ENCODE measurements at places on chromosomes 12 and 14. TPM values are rescaled to one million over a fixed set of nuclear protein-coding genes. Genes with fewer than 3 reads are reported as not detected.

GRCh38 chr12:89117448-89118034 lies 234.8 kb downstream of the DUSP6 start:
- H3K36me3 ChIP-seq, result no peaks in the 10 kb centered on the region
- H3K4me1 ChIP-seq, result peaks cover 10% of the 10 kb centered on the region
- H3K27ac ChIP-seq, result no peak overlapping the region
- H3K4me3 ChIP-seq, result no peak overlapping the region

CCDC38 gene
- not detected for total RNA-seq

- H3K27me3 ChIP-seq, result no peaks in the 10 kb centered on the region
- DNase-seq, result no peak
- no peak overlapping the region for H3K4me3 ChIP-seq
- peaks cover 62% of the 10 kb centered on the region for H3K36me3 ChIP-seq
These were observed 30.7 kb downstream of the LRIG3 start for GRCh38 chr12:58889557-58889956.

DNA sequence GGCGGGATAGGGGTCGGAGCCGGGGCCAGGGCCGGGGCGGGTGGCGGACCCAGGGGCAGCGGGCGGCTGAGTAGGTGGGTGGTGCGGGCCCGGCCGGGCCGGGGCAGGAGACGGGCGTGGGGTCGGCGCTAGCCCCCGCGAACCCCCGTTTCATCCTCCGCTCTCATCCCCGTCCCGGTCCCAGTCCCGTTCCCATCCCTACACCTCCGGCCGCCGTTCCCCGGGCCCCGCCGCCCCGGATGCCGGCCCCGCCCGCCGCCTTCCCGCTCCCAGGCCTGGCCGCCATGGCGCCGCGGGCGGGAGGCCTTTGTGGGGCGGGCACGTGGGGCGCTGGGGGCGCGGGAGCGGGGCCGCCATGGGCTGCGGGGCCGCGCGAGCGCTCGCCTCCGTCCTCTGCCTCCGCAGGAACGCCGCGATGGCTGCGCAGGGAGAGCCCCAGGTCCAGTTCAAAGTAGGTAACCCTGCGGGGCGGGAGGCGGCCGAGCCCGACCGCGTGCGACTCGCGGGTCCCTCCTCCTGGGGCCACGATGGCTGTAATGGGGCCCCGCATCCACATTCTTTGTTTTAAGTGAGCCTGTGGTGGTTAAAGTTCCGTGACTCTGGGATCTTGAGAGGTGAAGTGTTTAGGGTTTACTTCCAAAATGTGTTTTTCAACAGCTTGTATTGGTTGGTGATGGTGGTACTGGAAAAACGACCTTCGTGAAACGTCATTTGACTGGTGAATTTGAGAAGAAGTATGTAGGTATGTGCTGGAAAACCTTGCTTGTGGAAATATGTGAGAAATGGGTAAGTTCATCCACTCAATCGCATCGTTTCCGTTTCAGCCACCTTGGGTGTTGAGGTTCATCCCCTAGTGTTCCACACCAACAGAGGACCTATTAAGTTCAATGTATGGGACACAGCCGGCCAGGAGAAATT lies 572 bp downstream of the RAN start:
- H3K27ac ChIP-seq, result peak overlapping the region; percentile 88
- peak; percentile 39 for DNase-seq
- H3K4me1 ChIP-seq, result peaks cover 32% of the 10 kb centered on the region
- H3K27me3 ChIP-seq, result no peaks in the 10 kb centered on the region
- H3K36me3 ChIP-seq, result peaks cover 46% of the 10 kb centered on the region

- no peak for DNase-seq
- no peak overlapping the region for H3K27ac ChIP-seq
- H3K27me3 ChIP-seq, result no peaks in the 10 kb centered on the region
These were observed 68.7 kb downstream of the RFX4 start for GRCh38 chr12:106651552-106651951.

- H3K4me1 ChIP-seq, result peaks cover 9% of the 10 kb centered on the region
- no peaks in the 10 kb centered on the region for H3K27me3 ChIP-seq
- DNase-seq, result peak; percentile 62
- H3K27ac ChIP-seq, result peak overlapping the region; percentile 95
- H3K36me3 ChIP-seq, result no peaks in the 10 kb centered on the region
These were observed 903 bp downstream of the BRF1 start for GRCh38 chr14:105299654-105300541.

DNA sequence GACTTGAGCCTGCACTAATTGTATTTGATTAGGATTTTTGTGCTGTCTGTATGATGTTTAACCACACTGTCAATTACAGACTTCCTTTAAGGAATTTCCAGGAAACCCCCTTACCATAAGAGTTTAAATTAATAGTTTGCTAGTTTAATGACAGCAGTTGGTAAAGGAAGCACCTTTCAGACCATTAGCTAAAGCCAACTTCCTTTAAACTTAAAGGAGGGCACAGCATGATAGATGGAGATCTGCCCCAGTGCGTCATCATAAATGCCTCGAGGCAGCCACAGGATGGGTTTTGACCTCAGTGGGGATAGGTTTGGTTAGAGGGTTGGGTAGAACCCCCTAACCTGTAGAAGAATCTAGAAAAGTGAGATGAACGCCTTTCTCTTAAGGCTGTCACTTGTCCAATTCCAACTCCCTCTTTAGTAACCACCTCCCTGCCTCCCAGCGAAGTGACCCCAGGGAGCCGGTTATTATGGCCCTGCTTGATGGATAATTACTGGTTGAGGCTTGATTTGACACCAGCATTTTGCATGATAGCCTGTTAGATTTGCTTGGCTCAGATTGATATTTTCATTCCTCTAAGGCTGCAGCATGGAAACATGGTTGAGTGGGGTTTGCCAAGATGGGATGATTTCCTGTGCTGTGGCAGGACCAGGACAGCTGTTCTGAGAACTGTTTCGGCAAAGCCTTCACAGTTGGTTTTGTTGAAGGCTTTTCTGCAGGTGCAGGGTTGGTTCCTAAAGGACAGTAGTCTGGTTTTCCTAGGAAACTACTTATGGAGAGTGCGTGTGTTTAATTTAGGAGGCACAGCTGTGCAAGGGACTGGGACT lies 62.7 kb downstream of the CHST11 start:
- no peak overlapping the region for H3K27ac ChIP-seq
- H3K4me1 ChIP-seq, result peaks cover 8% of the 10 kb centered on the region
- no peaks in the 10 kb centered on the region for H3K27me3 ChIP-seq
- H3K4me3 ChIP-seq, result no peak overlapping the region
- no peak for DNase-seq
- H3K36me3 ChIP-seq, result no peaks in the 10 kb centered on the region

- no peak overlapping the region for H3K27ac ChIP-seq
- no peak overlapping the region for H3K4me3 ChIP-seq
- no peak for DNase-seq
- no peaks in the 10 kb centered on the region for H3K36me3 ChIP-seq
- peaks cover 88% of the 10 kb centered on the region for H3K4me1 ChIP-seq
These were observed 156.6 kb downstream of the TSPAN9 start for GRCh38 chr12:3233797-3234196.

CLEC7A gene
- 3.2 TPM for total RNA-seq

KLRB1 gene
- 1.9 TPM for total RNA-seq

DNA sequence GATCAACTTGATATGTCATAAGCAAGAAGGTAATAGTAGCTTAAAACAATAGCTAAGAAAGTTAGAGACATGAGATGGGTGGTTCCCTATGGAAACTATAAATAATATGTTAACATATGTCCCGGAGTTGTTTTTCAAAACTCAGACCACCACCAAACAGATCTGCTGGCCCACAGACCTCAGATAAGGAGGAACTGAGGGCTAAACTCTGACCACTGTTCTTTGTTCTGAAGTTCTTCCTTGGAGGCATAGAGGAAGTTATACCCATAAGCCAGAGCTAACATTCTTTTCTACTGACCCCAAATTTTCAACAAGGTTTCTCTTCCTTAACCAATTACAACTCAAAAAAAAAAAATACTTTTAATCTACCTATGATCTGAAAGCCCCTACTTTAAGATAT lies 156.1 kb upstream of the FSCB start:
- no peaks in the 10 kb centered on the region for H3K4me1 ChIP-seq
- DNase-seq, result no peak
- H3K27ac ChIP-seq, result no peak overlapping the region
- H3K36me3 ChIP-seq, result no peaks in the 10 kb centered on the region

- peak within 1 kb of the TSS; percentile 31 for H3K4me3 ChIP-seq
- no peaks in the 10 kb centered on the region for H3K36me3 ChIP-seq
- no peak within 1 kb of the TSS for H3K27ac ChIP-seq
- peaks cover 27% of the 10 kb centered on the region for H3K4me1 ChIP-seq
- DNase-seq, result no peak
- peaks cover 72% of the 10 kb centered on the region for H3K27me3 ChIP-seq
These were observed at the start of gene CCDC177 for GRCh38 chr14:69574263-69574953. CCDC177 (minus strand) TSS chr14:69574871; CDS start chr14:69573622, 1,249 bp downstream.

- peak overlapping the region; percentile 91 for H3K27ac ChIP-seq
- no peaks in the 10 kb centered on the region for H3K27me3 ChIP-seq
- H3K4me3 ChIP-seq, result peak overlapping the region; percentile 87
- peaks cover 69% of the 10 kb centered on the region for H3K4me1 ChIP-seq
These were observed 5.0 kb upstream of the BAZ2A start for GRCh38 chr12:56634837-56635791.

REP15 gene
- total RNA-seq, result 6.0 TPM

DNA sequence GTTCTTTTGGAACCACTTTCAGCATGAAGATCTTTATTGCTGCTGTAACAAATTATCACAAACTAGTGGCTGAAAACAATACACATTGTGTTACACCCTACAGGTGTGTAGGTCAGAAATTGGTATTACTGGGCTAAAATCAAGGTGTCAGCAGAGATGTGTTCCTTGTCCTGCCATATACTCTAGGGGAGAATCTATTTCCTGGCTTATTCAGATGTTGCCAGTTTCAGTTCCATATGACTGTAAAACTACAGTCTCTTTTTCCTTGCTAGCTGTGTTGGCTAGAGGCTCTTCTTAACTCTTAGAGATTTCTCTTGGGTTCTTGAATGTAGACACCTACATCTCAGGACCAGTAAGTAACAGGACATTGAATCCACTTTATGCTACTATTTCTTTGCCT lies 215.6 kb upstream of the PPFIA2 start:
- no peaks in the 10 kb centered on the region for H3K27me3 ChIP-seq
- DNase-seq, result no peak
- H3K36me3 ChIP-seq, result no peaks in the 10 kb centered on the region
- no peak overlapping the region for H3K27ac ChIP-seq
- no peaks in the 10 kb centered on the region for H3K4me1 ChIP-seq
- no peak overlapping the region for H3K4me3 ChIP-seq

DTD2 gene
- total RNA-seq, result 9.8 TPM

DNA sequence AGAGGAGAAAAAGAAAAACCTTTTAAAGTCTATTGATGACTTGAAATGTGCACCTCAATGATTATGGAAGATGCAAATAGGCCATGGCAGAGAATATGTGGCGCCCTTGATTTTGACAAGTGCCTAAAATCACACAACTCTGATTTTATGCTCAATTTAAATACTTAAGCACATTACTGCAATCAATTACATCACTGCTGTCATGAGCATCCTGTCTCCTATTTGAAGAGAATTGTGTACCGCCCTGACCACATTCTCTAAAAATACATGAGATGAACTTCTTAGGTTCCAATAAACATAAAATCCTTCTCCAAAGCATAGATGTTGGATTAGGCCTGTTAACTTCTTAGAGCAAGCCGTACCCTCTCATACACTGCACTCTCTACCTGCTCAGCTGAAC lies 1.6 kb downstream of the TXNDC16 start:
- H3K27me3 ChIP-seq, result no peaks in the 10 kb centered on the region

- H3K36me3 ChIP-seq, result no peaks in the 10 kb centered on the region
- H3K27ac ChIP-seq, result no peak overlapping the region
- no peak for DNase-seq
- no peaks in the 10 kb centered on the region for H3K27me3 ChIP-seq
- no peaks in the 10 kb centered on the region for H3K4me1 ChIP-seq
- H3K4me3 ChIP-seq, result no peak overlapping the region
These were observed 255.3 kb downstream of the BMP4 start for GRCh38 chr14:53701108-53701875.

- H3K4me1 ChIP-seq, result no peaks in the 10 kb centered on the region
- H3K4me3 ChIP-seq, result no peak overlapping the region
- no peak overlapping the region for H3K27ac ChIP-seq
- H3K27me3 ChIP-seq, result no peaks in the 10 kb centered on the region
These were observed 27.4 kb upstream of the SFSWAP start for GRCh38 chr12:131683266-131684014.

GRCh38 chr12:21438643-21439042 lies 1.2 kb downstream of the PYROXD1 start:
- H3K4me1 ChIP-seq, result peaks cover 5% of the 10 kb centered on the region
- DNase-seq, result no peak
- H3K27me3 ChIP-seq, result no peaks in the 10 kb centered on the region
- H3K36me3 ChIP-seq, result no peaks in the 10 kb centered on the region

GRCh38 chr14:71753126-71753830 lies 179.0 kb upstream of the RGS6 start:
- no peaks in the 10 kb centered on the region for H3K27me3 ChIP-seq
- H3K36me3 ChIP-seq, result no peaks in the 10 kb centered on the region
- peaks cover 5% of the 10 kb centered on the region for H3K4me1 ChIP-seq
- H3K4me3 ChIP-seq, result no peak overlapping the region

BEGAIN gene
- 2.7 TPM for total RNA-seq

C12orf42 gene
- not detected for total RNA-seq

MYF5 gene
- not detected for total RNA-seq

GRCh38 chr12:42473130-42473529 lies 116.4 kb downstream of the PRICKLE1 start:
- peak overlapping the region; percentile 29 for H3K27ac ChIP-seq
- peaks cover 34% of the 10 kb centered on the region for H3K36me3 ChIP-seq
- H3K27me3 ChIP-seq, result no peaks in the 10 kb centered on the region

STON2 gene
- 11.2 TPM for total RNA-seq

DNA sequence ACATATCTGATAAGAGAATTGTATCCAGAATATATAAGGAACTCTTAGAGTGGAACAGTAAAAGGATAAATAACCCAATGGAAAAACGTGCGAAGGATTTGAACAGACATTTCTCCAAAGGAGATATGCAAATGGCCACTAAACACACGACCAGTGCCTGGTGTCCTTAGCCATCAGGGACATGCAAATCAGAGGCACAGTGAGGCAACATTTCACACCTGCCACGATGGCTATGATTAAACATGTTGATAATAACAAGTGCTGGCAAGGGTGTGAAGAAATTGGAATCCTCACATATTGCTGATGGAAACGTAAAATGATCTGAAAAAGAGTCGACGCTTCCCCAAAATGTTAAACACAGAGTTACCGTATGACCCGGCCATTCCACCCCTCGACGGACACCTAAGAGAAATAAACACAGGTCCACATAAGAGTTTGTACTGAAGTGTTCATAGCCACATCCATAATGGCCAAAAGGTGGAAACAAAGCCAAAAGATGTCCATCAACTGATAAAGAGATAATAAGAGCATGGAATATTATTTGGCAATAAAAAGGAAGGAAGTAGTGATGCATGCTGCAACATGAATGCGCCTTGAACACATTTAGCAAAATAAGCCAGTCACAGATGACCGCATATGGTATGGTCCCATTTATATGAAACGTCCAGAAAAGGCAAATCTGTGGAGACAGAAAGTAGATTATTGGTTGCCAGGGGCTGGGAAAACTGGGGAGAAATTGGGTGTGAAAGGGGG lies 6.3 kb upstream of the TMEM121 start:
- no peaks in the 10 kb centered on the region for H3K4me1 ChIP-seq
- H3K27ac ChIP-seq, result no peak overlapping the region
- no peaks in the 10 kb centered on the region for H3K27me3 ChIP-seq
- H3K4me3 ChIP-seq, result no peak overlapping the region
- no peaks in the 10 kb centered on the region for H3K36me3 ChIP-seq
- DNase-seq, result no peak

All from heart left ventricle (tissue), 16 donors.